Epithelial cell of alveolus of lung (primary cell): ENCODE measurements at places on chromosomes 7 and 10. TPM values are rescaled to one million over a fixed set of nuclear protein-coding genes. Genes with fewer than 3 reads are reported as not detected.

The ASAH2 gene
- total RNA-seq: 0.56 and 0.65 TPM in 2 replicates

The UNCX gene
- not detected in 2 replicates for total RNA-seq

The LIPM gene
- not detected in 2 replicates for total RNA-seq

The FOXP2 gene
- 1.4 and 10.7 TPM in 2 replicates for total RNA-seq

The STN1 gene
- 27.7 and 29.6 TPM in 2 replicates for total RNA-seq

The GRID2IP gene
- total RNA-seq: 0.08 TPM in 1 of 2 replicates, not detected in the other

The PHYH gene
- 15.0 and 32.7 TPM in 2 replicates for total RNA-seq

The TOMM7 gene
- total RNA-seq: 153 and 178 TPM in 2 replicates

The CPVL gene
- total RNA-seq: 1.7 TPM in 1 of 2 replicates, not detected in the other

The EIF3B gene
- total RNA-seq: 83.0 and 133 TPM in 2 replicates

The SUN3 gene
- total RNA-seq: not detected in 2 replicates

The CALHM1 gene
- not detected in 2 replicates for total RNA-seq

The TRIL gene
- total RNA-seq: 4.1 and 11.4 TPM in 2 replicates

The VWDE gene
- 0.13 and 1.4 TPM in 2 replicates for total RNA-seq

The TAS2R4 gene
- total RNA-seq: under 0.01 and 0.88 TPM in 2 replicates

The CCDC146 gene
- 0.24 and 0.26 TPM in 2 replicates for total RNA-seq

The TMEM168 gene
- 10.1 and 16.2 TPM in 2 replicates for total RNA-seq

The ATP5MK gene
- 211 and 238 TPM in 2 replicates for total RNA-seq

The KIF5B gene
- total RNA-seq: 76.2 and 99.4 TPM in 2 replicates

The DGKI gene
- total RNA-seq: 0.40 and 3.9 TPM in 2 replicates

The UCMA gene
- total RNA-seq: not detected in 2 replicates

The MAT1A gene
- total RNA-seq: not detected in 2 replicates

The TUBB8 gene
- under 0.01 TPM in 1 of 2 replicates, not detected in the other for total RNA-seq

The NOM1 gene
- total RNA-seq: 6.3 and 9.3 TPM in 2 replicates

The NXPH1 gene
- not detected in 2 replicates for total RNA-seq

The SPDYE6 gene
- total RNA-seq: not detected in 2 replicates

The EEPD1 gene
- 1.9 and 2.8 TPM in 2 replicates for total RNA-seq

The NUTM2D gene
- 0.56 and 1.8 TPM in 2 replicates for total RNA-seq

The VAX1 gene
- not detected in 2 replicates for total RNA-seq

The GRID1 gene
- total RNA-seq: under 0.01 and 0.16 TPM in 2 replicates

The FAM180A gene
- total RNA-seq: 3.6 TPM in 1 of 2 replicates, not detected in the other

The OR9A2 gene
- not detected in 2 replicates for total RNA-seq

The TDRD1 gene
- total RNA-seq: not detected in 2 replicates

The ATRNL1 gene
- 0.56 and 1.7 TPM in 2 replicates for total RNA-seq

The SPAM1 gene
- total RNA-seq: not detected in 2 replicates

The SRI gene
- 82.4 and 94.8 TPM in 2 replicates for total RNA-seq

The KCNMA1 gene
- 1.8 and 7.0 TPM in 2 replicates for total RNA-seq

The GPR37 gene
- total RNA-seq: 6.5 and 19.0 TPM in 2 replicates

The BRI3 gene
- 37.0 and 64.2 TPM in 2 replicates for total RNA-seq

The RHEB gene
- total RNA-seq: 65.6 and 71.6 TPM in 2 replicates

The UBE2H gene
- total RNA-seq: 40.3 and 75.7 TPM in 2 replicates

The IL6 gene
- 0.40 and 28.8 TPM in 2 replicates for total RNA-seq

The STRIP2 gene
- 2.1 and 3.4 TPM in 2 replicates for total RNA-seq

The FEZF1 gene
- total RNA-seq: not detected in 2 replicates

The TFR2 gene
- total RNA-seq: 0.64 and 1.6 TPM in 2 replicates

The RTKN2 gene
- 1.7 and 2.7 TPM in 2 replicates for total RNA-seq

The ARID5B gene
- 47.6 and 96.3 TPM in 2 replicates for total RNA-seq

The PCLO gene
- total RNA-seq: 0.78 and 0.96 TPM in 2 replicates

The ANKRD2 gene
- 2.5 TPM in 1 of 2 replicates, not detected in the other for total RNA-seq

The GNGT1 gene
- not detected in 2 replicates for total RNA-seq

The SYNPO2L gene
- total RNA-seq: 0.08 TPM in 1 of 2 replicates, not detected in the other

The DAGLB gene
- 9.7 TPM in 2 replicates for total RNA-seq

The ZNF735 gene
- total RNA-seq: not detected in 2 replicates

The PON3 gene
- 0.13 TPM in 1 of 2 replicates, not detected in the other for total RNA-seq

The GIMAP8 gene
- total RNA-seq: under 0.01 and 0.39 TPM in 2 replicates

The CALHM3 gene
- total RNA-seq: not detected in 2 replicates

The PRLHR gene
- not detected in 2 replicates for total RNA-seq

The UCN3 gene
- total RNA-seq: not detected in 2 replicates
